ENCODE measurements at places on chromosomes 7 and 10.

- no peak for DNase-seq
Measured at GRCh38 chr10:5806745-5807144, 6.5 kb downstream of the GDI2 start.

DNA sequence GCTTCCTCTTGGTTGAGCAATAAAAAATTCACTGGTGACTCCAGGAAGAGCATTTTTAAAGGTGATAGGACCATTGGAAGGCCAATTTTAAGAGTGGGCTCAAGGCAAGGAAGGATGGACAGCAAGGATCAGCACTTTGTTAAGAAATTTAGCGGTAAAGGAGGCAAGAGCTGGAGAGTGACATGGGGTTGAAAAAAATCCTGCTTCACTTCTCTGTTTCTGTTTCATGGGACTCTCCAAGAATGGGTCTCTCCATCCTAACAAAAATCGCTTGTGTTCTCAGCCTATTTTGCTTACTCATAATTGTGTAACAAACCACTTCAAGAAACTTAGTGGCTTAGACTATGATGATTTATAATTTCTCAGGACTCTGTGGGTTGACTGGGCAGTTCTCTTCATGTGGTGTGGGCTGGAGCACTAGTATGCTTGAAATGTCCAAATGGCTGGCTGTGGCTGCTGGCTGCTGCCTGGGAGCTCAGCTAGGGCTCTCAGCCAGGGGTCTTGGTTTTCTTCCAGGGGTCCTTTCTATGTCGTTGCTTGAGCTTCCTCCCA lies 59.8 kb upstream of the ZNRF2 start:
- DNase-seq = peak; percentile 53

DNA sequence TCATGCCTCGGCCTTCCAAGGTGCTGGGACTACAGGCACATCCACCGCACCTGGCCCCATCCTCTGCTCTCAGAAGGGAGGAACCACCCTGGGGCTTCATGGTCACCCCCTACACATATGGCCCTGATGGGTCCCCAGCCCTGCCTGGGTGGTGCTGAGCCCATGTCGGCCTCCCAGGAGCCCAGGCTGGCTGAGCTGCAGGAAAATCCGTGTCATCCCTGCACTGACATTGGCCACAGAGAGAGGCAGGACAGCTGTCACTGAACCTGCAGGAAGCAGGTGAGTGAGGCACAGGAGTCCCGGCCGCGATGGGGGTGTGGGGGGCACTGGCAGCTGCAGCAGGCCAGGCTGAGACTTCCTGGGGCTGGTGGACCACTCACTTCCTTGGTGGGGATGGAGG lies 8.0 kb downstream of the GRIFIN start:
- DNase-seq = no peak

DNA sequence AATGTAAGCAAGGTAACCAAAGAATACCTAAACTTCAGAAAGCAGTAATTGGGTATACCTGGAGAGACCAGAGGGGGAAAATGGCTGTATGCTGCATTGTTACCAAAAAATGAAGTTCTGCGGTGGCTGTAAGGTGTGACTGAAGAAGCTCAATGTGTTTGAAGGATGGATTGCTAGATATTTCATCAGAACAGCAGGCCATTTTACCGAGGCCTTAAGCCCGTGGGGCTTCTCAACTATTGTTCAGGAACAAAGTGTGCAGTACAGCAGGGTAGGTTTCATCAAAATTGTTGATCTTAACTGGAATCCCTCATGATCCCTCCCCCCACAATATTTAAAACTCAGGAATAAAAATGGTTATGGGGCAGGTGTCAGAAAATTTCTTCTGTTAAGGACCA lies 204.0 kb upstream of the GHITM start:
- no peak for DNase-seq

- peak; percentile 59 for DNase-seq
Measured at GRCh38 chr10:21518641-21519396, 6.7 kb downstream of the SKIDA1 start.

GRCh38 chr10:20007426-20007825 lies 191.2 kb downstream of the PLXDC2 start:
- DNase-seq = peak; percentile 19

DNA sequence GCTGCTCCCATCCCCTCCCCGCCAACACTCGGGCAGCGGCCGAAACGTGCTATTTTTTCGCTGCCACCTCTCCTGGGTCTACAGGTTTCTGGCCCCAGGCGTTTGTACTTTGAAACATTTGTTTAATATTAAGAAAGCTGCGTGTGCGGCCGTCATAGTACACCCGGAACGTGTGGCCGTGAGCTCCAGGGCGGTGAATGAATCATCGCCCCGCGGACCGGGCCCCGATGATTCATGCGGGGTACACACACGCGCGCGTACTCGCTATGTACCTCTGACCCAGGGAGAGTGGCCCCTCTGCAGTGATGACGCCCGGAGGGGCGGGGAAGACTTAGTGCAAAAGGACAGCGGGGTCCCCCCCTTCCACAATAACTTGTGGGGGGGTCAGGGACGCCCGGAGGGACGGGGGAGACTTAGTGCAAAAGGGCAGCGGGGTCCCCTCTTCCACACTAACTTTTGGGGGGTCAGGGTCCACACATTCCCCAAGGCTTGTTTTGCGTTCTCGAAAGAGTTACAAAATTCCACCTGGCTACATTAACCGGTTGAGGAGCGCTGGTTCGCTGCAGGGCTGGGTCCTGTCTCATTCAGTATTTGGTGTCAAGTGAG lies 56.5 kb upstream of the PCGF5 start:
- peak; percentile 68 for DNase-seq

All from fibroblast of pulmonary artery (primary cell).